Germinal center (tissue), 1 donor: ENCODE measurements at places on chromosomes 16 and 17.

GRCh38 chr16:74899816-74900215 lies 85.1 kb downstream of the WDR59 start:
- no peak for DNase-seq

DNA sequence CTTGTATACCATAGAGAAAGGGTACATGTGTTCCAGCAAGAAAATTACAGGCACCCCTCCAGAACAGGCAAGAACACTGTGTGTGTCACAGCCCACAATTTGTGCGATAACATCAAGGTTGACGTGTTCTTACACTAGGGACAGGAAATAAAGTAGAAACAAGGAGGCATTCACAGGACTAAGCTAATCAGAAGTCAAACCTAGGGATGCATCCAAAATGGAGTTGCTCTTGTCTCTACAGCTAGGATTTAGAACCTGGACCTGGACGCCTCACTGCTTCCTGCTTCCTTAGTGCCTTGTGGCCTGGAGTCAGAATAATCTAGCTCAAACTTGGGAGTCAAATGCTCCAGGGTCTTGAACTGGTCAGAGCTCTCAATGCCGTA lies 41.3 kb downstream of the GINS3 start:
- no peak for DNase-seq

DNA sequence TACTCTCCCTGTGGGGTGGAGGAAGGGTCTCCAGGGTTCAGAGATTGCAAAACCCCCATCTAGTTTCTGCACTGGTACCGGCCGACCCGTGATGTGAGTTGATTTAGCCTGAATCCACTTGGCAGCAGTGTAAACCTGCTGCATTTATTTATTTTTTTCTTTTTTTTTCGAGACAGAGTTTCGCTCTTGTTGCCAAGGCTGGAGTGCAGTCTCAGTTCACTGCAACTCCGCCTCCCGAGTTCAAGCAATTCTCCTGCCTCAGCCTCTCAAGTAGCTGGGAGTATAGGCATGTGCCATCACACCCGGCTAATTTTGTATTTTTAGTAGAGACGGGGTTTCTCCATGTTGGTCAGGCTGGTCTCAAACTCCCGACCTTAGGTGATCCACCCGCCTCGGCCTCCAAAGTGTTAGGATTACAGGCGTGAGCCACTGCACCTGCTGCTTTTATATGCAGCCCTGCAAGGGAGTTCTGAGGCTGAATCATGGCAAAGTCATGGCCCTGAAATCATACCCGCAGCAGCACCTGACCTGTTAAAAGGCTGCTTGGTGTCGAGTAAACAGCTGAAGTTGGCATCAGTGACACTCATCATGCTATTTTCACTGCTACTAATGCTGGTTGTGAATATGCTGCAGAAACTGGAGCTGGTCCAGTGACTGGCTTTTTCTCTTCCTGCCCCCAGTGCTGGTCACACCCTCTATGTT lies 21.4 kb downstream of the DEXI start:
- no peak for DNase-seq

DNA sequence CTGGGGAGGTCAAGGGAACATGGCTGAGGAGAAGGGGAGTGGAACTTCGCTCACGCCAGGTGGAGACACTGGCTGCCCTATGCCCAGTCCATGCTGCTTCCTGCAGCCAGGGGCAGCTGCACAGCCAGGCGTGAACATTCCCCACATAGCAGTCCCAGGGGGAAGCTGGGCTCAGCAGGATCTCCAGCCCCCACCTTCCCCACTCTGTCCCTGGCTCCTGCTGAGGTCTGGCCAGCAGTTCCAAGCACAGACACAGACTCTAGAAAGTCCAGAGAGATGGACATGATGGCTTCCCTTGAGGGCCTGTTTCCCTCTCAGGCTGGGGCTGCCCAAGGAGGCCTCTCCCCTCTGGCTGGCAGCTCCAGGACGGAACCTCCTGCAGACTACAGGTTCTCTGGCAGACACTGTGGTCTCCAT lies 9.3 kb downstream of the JUP start:
- no peak for DNase-seq

DNA sequence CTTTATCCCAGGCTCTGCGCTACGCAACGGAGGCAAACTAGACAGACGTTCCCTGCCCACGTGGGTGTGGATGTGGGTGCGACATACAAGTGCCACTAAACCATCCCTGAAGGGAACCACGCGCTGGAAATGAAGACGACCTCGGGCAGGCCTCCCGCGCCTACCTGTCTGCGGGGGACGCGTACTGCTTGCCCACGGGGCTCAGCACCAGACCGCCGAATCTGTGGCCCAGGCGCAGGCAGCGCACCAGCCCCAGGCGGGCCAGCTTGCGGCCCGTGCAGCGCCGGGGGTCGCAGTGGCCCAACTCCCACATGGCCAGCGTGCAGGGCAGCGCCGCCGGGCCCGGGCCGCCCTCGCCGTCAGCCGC lies 480 bp downstream of the TSR3 start:
- no peak for DNase-seq

DNA sequence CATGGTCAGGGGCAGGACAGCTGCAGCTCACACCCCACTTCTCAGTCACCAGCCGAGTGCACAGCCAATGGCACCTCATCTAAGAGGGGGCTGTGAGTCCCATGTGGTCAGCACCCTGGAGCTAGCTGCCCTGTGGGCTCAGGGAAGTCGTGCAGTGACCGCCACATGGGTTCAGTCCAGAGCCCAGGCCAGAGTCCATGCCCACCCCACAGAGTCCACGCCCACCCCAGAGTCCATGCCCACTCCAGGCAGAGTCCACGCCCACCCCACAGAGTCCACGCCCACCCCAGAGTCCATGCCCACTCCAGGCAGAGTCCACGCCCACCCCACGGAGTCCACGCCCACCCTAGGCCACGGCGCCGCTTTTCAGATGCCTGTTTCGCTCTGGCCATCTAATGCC lies 24.1 kb downstream of the SLC7A5 start:
- no peak for DNase-seq

DNA sequence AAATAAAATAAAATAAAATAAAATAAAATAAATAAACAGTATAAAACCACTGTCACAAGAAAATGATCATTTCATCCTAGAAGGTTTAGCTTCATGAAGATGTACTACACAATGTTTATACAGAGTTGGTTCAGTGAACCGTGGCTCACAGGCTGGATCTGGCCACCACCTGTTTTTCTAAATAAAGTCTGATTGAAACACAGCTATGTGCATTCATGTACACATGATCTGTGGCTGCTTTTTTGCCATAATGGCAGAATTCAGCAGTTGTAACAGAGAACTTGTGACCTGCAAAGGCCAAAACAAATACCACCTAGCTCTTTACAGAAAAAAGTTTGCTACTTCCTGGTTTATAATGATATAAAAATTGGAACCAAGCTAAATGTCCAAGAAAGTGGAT lies 12.6 kb upstream of the RPRML start:
- peak; percentile 40 for DNase-seq

GRCh38 chr16:78396673-78397072 lies 297.2 kb downstream of the WWOX start:
- no peak for DNase-seq

- DNase-seq = no peak
These were observed 31.6 kb upstream of the ASIC2 start for GRCh38 chr17:33324736-33325135.

GRCh38 chr17:80774146-80774545 lies 217.5 kb upstream of the CHMP6 start:
- DNase-seq = no peak

GRCh38 chr17:2700491-2701141 lies 10.9 kb downstream of the CLUH start:
- DNase-seq = no peak

DNA sequence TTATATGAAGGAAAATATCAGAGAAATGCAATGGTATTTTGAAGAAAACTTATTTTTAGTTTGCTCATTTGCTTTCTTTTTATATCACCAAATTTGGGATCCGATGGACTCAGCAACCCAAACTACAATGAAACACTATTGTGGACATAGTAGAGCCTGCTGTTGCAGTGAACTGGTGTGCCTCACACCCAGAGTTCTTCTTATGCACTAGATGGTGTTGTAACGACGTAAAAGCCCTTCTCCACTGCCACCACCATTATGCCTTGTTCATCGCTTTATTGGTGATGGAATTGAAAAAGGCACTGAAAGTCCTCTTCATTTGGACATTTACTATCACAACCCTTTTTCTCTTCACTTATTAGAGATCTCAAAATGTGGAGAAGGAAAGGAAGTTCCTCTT lies 381.3 kb downstream of the CDH8 start:
- DNase-seq = no peak

DNA sequence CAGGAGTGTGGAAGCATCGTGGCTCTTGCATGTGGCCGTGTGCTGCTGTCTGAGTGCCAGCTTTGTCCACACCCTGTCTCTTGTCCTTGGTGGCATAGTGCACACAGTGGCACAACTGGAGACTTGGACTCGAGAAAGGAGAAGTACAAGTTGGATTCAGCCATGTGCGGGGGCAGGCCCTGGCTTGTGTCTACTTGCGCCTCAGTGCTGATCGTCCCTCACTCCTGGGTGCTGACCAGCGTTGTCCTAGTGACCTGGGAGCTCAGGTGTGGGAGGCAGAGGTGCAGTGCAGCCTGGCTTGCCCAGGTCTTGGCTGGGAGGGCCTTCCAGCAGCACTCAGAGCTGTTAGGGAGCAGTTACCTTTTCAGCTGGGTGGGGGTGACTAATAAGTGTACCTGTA lies 20.6 kb downstream of the MPRIP start:
- no peak for DNase-seq

GRCh38 chr16:67372664-67373063 lies 20.6 kb downstream of the TPPP3 start:
- no peak for DNase-seq

GRCh38 chr17:47709594-47709993 lies 15.6 kb downstream of the TBKBP1 start:
- no peak for DNase-seq

DNA sequence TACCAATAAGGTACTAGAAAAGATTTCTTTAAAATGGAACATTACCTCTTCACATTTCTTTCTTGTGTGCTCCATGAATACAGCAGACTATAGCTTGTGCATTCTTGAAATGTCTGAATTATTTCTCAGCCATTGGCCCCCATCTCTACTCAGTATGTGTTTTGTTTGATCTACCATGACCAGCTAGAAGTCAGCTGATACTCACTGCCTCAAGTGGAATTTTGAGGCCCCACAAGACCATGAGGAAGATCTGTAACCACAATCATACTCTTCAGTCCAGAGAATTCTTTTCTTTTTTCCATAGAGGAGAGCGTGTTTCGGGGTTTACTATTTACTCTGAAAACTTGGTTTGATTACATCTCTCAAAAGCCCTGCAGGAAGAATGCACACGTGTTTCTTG lies 319.1 kb downstream of the TOX3 start:
- no peak for DNase-seq

DNA sequence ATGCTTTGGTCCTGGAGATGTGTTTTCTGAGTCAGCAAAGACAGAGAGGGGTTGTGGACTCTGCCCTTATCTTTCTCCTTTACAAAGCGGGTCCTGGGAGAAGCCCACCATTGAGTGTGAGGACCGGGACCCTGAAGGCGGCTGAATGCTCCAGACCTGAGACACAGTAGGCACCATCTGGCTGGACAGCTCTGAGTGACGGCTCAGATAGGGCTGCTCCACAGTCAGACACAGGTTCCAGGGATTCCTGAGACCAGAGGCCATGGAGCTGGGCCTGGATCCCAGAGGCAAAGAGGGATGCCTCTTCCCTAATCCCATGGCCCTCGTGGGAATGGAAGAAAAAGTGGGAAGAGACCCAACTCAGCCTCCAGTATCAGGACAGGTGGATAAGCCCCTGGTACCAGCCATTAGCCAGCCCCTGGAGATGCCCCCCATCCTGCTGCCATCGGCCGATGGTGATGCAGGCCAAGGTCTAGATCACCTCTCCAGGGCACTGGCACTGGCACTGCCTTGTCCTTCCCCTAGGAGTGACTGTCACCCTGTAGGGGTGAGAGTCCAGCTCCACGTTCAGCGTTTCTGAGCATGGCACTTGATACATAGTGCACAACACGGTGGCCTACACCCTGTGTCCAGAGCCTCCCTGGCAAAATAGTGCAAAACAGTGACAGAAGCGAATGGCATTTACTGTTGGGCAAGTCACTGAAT lies 4.7 kb downstream of the MMP15 start:
- DNase-seq = no peak

DNA sequence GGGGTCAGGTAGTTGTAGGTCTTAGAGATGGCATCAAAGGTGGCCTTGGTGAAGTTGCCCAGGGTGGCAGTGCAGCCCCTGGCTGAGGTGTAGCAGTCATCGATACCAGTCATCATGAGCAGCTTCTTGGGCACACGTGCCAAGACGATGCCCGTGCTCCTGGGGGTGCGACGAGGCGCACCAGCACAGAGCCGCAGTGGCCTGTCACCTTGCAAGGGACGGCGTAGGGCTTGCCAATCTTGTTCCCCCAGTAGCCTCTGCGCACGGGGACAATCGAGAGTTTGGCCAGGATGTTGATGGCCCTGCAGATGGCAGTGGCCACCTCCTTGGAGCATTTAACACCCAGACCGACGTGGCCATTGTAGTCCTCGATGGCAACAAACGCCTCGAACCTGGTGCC lies 29.8 kb downstream of the CDC27 start:
- DNase-seq = no peak

- no peak for DNase-seq
These were observed 18.7 kb upstream of the ANKRD40CL start for GRCh38 chr17:50785946-50786570.

DNA sequence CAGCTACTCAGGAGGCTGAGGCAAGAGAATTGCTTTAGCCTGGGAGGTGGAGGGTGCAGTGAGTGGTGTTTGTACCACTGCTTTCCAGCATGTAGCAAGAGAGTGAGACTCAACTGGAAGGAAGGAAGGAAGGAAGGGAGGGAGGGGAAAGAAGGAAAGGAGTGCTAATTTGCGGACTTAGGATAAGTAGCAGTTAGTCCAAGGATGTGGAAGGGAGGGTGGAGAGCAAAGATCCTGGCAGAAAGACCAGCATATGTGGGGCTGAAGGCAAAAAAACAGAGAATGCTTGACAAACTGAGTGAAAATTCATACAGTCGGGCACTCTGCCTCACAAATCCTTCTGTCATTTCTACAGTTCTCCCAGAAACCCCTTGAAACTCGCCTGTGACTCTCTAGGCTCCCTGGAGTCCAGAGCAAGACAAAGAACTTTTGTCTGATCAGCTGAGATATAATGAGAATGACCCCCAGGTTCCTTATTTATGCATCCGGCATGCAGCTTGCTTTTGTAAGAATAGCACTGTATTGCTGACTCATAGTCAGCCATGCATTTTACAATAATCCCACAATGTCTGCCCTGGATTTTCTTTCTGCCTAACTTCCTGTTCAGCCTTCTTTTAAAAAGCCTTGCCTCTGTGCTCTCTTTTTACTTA lies 31.5 kb downstream of the CDK5RAP3 start:
- no peak for DNase-seq

DNA sequence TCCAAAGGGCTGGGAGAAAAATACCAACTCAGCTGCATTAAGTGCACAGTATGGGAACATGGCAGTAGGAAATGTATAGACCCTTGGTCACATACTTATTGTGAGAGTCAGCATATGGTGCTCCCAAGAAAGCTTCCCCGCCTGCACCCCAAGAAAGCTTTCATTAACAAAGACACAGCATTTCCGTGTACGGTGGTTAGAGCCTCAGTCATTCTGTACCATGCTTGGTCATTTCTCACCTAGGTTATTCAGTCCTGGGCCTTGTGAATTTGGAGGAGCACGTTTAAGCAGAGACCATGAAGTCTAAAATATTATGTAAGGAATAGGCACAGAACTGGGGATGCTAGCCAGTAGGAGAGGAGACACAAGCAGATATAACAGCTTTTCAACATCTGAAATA lies 56.1 kb downstream of the ESRP2 start:
- DNase-seq = no peak
